ENCODE measurements at places on chromosomes 11 and 22.
A peak's percentile ranks its signal among the peaks of the same experiment; 100 is the strongest.

GRCh38 chr11:131964698-131965483 lies 594.5 kb downstream of the NTM start:
- no peak for DNase-seq

- peak; percentile 78 for DNase-seq
Observed at GRCh38 chr11:61092280-61092766, 10.0 kb upstream of the CD5 start.

DNA sequence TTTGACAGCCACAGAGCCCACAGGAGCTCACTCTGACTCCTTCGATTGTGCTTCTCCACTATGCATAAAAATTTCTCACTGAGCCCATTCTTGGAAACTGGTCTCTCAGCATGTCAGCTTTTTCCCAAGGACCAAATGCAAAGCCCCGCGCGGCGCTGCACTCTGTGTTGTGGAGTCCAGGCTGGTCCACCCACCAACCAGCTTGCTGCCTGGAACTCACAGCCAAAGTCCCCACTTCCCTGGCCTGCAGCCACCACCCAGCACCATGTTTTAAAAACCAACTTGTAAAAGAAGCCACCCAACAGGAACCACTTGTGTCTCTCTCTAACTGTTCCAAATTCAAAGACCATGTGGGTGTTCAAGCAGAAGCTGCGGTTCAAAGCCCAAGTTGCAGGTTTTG lies 124.4 kb downstream of the SPATA19 start:
- DNase-seq = no peak

DNA sequence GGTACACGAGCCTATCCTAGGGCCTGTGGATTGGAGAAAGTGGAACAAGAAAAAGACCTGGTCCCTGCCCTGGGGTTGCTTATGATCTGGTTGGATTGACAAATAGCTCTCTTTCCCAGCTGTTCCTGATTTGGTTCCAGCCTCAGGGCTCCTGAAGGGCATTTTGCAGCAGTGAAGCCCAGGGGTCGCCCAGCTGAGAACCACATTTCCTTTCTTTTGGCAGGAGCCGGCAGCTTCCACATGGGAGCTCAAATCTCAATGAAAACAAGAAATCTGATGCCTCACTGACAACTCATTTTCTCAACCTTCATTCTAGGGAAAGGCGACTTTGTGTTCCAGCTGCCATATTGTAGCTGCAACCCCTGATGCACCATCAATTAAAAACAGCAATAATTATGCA lies 140.6 kb upstream of the CADM1 start:
- DNase-seq = no peak

DNA sequence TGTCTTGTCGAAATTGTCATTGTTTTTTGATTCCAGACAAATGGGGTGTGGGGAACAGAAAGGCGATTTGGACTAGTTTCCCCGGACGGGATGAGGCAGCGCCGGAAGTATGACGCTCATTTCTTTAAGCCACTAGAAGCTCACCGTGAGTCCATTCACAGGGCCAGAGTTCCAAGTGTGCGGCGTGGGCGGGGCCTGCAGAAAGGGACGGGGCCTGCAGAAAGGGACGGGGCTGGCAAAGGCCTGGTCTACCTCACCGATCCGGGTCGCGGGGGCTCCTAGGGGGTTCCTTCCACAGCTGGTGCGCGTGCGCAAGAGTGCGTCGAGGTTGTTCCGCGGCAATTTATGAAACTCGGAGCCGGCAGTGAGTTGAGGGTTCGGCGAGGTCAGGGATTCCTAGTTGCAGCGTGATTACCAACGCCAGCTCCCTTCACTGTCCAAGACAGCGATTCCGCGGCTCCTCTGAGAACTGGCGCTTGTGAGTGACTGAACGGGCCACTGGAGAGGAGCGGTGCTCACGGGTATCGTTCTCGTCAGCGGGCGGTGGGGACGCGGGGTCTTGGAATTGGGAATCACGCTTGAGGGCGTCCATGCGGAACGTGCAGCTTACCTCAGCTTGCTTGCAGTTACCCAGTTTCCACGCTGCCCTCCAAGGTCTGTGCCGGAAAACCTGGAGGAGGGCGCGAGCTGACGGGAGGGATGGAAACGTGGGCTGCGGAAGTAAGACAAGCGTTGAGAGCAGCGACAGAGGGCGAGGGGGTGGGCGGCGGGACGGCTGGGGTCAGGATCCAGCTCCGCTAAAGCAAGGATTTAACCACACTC lies at the start of gene ZNF215:
ZNF215 (plus strand) TSS at position 219 of the 822 bp plus-strand sequence. CDS start 5,847 bp downstream, outside the sequence.
- peak; percentile 46 for DNase-seq

DNA sequence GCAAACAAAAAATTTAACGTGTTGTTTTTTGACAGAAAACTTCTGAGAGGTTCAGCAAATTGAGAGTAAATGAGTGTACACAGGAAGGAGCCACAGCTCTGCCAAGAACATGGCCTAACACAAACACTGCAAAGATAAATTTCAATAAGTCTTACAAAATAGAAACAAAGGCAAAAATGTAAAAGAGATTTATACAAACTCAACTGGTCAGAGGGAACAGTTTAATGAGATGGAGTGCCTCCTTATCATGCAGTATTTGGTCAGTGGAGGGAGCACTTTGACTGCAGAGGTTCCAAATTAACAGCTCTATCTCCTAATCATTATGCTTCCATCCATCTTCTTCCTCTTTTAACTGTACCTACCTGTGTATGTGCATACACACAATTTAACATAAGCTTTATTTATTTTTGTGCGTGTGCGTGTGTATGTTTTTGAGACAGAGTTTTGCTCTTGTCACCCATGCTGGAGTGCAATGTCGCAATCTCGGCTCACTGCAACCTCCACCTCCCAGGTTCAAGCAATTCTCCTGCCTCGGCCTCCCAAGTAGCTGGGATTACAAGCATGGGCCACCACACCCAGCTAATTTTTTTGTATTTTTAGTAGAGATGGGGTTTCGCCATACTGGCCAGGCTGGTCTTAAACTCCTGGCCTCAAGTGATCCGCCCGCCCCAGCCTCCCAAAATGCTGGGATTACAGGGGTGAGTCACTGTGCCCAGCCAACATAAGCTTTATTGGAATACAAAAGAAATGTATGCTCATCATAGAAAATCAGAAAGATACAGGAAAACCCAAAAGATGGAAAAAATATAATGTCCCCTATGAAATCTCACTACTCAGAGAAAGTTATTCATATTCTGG lies 111.9 kb downstream of the MRTFA start:
- DNase-seq = no peak

DNA sequence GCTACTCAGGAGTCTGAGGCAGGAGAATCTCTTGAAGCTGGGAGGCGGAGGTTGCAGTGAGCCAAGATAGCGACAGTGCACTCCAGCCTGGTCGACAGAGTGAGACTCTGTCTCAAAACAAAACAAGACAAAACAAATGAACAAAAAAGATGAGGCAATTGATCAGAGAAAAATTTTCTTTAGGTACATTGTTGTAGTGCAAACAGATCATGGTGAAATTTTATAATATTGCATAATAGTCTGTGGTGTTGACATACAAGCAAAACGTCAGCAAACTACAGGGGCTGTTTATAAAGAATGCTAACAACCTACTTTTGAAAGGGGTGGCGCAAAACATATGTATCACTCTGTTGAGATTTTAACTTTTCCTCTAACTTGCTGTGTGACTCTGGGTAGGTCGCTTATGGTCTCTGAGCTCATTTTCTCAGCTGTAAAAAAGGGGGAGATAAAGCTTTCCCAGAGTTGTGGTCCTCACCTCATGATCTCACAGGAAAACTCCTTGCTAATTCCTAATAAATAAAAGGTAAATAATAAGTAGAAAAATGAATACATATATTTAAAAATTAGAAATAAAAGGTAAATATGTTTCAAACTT lies 64.8 kb upstream of the NUP160 start:
- DNase-seq = no peak

- no peak for DNase-seq
Observed at GRCh38 chr11:33861386-33861785, 30.5 kb downstream of the LMO2 start.

DNA sequence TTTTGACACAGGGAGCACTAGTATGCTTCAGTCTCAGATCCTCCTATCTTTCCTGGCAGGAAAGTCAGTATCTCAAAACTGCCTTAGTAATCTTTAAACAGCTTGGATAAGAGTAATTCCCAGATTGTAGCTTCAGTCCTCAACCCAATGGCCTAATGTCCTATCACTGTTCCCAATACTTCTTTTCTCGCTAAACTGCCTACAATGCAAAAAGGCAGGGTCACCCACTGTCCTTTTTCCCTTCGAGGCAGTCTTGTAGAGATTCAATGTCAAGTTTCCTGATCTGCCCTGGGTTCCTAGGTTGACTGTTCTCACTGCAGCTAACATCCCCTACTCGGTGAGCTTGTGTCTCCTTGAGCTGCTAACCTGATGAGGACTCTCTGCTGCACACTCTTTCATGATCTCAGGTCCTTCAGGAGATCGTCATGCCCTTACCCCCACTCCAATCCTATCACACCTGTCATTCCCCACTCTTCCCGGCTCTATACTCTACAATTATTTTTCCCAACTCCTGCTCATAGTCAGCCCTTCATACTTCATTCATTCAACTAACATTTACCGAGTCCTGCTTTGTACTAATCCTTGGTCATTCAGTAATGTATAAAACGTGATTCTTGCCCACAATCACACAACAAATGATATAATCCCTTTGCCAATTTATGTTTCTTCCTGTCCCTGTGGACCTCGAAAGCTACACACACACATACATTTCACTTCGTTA lies 904 bp downstream of the C2CD3 start:
- no peak for DNase-seq

DNA sequence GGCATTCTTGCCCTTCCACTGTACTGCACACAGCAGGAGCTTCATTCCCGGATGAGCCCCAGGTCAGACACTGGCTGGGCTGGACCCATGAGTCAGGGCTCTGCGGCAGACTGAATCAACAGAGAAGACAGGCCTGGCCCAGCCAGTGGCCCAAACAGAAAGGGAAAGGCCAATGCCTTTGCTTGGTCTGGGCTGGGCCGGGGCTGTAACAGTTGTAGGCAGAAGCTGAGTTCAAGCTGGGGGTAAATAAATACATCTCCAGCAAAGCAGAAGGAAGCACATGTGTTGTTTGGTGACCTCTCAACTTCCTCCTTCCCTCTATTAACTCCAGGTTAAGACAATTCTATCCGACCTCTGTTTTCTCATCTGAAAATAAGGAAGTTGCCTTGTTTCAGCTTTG lies 1.8 kb upstream of the SMIM35 start:
- no peak for DNase-seq

- DNase-seq = no peak
Observed at GRCh38 chr22:45314786-45315185, 5.1 kb downstream of the FAM118A start.

GRCh38 chr11:59923813-59924212 lies 14.4 kb upstream of the OOSP1 start:
- DNase-seq = peak; percentile 6

DNA sequence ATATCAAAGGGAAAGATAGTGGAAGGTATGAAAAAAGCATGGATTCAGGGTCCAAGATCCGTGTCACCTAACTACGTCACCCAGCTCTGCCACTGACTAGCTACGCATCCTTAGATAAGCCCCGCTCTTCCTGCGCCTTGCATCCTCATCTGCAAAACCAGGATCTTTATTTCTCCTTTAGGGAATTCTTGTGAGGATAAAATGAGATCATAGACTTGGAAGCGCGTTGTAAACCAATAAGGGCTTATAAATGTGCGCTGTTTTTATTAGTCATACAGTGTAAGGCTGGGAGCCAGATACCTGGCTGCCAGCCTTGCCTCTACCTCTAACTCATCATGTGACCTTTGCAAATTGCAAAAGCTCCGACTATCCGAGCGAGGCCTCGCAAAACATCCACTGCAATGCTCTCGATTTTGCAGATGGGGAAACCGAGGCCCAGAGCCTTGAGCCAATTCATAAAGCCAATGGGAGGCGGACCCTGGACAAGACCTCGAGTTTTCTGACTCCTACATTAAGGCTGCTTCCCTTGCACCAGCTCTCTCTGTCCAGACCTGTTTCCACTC lies 753 bp downstream of the PRPF19 start:
- DNase-seq = no peak
